Tongue (tissue), 3 donors: ENCODE measurements at places on chromosomes 2 and 18.

DNA sequence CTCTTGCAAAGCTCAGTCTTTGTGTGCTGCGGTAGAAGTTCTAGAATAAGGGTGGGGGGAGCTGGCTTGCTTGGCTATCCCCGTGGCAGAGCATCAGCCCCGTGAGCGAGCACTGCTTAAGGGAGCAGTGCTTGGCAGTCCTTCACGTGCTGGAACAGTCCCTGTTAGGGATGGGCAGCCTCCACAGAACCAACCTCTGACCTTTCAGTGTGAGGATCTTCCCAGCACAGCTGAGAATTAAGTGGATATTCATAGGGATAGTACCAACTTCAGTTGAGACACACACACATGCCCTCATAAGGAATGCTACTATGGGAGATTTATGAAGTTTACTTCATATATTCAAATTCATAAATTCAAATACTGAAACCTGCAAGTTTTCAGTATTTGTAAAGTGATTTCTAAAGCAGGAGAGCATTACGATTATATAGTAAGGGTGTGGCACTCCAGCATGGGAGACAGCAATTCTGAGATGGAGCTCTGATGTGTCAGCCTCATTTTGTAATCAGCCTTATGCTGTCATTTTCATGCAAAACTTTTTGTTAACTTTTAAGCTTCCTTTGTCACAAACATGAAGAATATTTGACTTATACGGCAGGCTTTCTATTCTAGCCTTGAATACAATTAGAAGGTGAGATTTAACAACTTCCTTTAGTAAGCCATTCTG, 39.5 kb downstream of the ATP9B start:
- DNase-seq, result no peak

DNA sequence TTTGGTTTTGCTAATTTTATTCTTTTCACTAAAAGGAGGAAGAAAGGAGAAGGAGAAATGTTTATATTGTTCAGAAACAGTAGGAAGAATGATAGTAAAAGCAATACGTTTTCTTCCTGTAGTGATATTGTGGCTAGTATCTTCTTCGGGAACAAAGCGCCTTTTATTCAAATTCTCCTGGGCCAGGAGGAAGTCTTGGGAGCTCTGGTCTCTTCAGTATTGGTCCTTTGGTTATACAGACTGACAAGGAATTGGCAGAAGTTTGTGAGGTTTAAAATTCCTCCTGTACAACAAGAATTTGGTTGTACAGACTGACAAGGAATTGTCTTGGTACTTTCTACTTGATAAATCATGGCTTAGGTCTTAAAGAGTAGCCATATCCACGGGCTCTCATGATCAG, 9.9 kb downstream of the GIGYF2 start:
- no peak for DNase-seq

- DNase-seq, result no peak
Observed at GRCh38 chr2:57181315-57182038, 865.1 kb upstream of the VRK2 start.

DNA sequence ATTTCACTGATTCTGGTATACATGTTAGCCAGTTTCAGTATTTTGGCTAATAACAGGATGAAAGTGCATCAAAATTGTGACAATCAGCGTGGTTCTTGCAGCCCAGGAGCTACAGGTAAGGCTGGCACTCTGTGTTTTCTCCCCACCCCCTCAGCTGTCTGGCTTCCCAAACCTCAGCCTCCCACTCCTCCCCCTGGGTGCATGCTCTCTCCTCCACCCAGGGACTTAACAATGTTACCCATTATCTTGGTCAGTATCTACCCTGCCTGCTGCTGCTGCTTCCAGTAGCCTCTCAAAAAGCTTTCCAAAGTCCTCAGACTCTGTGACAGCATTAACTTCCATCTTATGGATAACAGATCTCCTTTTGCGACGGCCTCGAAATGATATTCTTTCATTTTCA, 41.0 kb downstream of the TRABD2A start:
- DNase-seq, result no peak

GRCh38 chr18:70559446-70559845, 270.6 kb downstream of the SOCS6 start:
- no peak for DNase-seq

GRCh38 chr2:233820774-233821105, 33.6 kb downstream of the HJURP start:
- DNase-seq, result no peak

DNA sequence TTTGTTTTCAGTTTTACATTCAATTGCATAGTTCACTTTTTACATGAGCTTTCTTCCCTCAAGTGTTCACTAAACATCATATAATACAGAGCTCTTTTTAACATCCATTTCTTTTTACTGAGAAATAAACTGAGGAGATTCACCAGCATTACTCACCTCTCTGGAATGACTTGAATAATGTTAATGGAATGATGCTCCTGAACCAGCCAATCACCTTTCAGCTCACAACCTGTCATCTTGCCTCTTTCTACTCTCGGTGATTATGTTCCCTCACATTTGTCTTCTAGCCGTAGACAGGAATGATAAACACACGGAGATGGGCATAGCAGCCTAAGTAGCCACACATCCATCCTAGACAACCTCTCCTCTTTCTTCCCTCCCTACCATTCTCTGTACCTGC, 301.7 kb downstream of the PAX3 start:
- DNase-seq, result no peak

DNA sequence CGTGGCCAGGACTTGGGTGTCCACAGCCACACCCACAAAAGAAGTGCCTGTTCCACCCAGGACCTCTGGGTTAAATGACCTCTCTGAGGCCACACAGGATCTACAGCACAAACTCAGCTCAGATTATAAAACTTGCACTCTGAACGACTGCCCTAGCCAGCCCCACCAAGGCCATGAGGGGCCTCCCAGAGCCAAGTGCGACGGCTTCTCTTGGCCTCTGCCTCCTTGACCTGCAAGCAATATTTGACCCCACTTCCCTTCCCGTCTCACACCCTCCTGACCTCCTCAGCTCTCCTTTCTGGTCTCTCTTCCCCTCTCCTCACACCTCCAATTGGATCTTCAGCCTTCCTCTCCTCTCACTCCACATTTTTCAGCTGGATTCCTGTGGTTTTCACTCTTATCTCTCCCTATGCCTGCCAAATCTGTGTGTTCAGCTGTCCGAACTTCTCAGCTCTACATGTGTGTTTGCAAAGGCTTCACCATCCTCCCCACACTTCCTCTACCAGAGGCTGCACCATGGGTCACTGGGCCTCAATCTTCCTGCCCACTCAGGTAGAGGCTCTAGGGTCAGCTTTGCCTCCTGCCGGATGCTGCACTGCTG, 25.3 kb upstream of the STEAP3 start:
- DNase-seq, result no peak

- DNase-seq, result no peak
Observed at GRCh38 chr2:175304541-175304940, 123.0 kb upstream of the ATP5MC3 start.

- DNase-seq, result no peak
Observed at GRCh38 chr2:204591225-204591624, 46.0 kb downstream of the PARD3B start.

GRCh38 chr2:113211226-113212105, 37.7 kb downstream of the PSD4 start:
- DNase-seq, result peak; percentile 38

DNA sequence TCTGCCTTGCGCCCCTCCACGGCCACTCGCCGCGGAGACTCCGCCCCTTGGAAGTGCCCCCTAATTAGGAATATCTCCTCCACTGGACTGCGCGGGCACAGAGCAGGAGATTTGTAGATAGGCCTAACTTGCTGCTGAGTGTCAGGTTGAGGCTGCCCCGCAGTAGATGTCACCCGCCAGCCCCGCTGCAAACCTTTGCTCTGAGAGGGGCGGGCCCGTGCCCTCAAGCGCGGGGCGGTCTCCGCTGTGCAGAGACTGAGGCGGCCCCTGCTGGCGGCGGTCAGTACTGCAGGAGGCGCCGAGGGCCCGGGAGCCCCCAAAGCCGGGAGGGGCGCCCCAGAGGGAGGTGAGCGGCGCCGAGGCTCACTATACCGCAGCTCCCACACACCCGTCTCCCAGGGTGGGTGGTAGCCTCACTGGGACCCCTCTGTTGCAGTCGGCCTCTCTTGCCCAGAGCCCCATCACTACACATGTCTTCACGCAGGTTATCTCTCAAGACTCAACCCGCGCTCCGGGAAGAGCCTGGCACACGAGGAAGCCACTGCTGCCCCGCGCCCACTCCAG, 2.9 kb upstream of the NEURL3 start:
- peak; percentile 74 for DNase-seq

- no peak for DNase-seq
Observed at GRCh38 chr18:70419526-70419925, 130.7 kb downstream of the SOCS6 start.

DNA sequence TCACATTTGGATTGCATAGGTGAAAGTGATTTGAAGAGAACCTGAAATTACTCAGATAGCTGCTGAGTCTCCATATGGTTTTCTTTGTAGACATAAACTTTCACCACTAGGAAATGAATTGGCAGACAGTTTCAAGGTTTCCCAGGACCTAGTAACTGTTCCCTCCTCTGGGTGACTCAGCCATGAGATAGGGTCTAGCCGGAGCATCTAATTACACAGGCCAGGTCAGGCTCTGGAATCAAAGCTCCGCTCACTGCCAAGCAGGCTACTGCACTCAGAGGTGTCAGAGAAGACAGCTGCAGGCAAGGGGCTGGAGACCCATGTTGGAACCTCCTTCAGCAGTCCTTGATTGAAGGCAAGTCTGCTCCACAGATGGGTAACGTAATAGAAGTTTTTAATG, 429.2 kb downstream of the TNS1 start:
- DNase-seq, result peak; percentile 50

GRCh38 chr2:177231270-177231669, 18.7 kb downstream of the HNRNPA3 start:
- no peak for DNase-seq

DNA sequence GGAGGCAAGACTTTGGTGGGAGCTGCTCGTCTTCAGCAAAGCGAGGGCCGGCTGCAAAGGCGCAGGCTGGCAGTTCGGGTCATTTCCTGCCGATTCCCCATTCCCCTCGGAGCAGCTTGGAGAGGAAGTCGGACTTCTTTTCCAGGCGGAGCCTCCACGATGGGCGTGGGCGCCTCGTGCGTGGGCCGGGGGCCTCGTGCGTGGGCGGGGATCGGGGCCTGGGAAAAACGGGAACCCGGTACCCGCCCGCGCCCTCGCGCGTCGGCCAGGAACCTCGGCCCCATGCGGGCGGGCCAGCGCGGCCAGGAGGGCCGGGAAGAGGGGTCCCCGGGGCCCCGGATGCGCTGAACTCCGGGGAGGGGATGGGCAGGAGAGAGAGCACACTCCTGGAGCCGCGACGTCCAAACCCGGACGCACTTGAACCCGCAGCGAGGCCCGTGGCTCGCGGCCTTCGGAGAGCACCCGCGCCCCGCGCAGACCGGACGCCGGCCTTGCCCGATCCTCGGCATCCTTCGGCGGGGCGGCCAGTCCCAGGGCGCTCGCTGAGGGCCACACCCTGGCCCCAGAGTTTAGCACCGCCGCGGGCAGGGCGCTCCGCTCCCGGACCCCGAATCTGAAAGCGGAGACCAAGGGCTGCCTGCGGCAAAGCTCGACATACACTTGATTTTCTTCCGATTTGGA, 368.4 kb downstream of the MTX2 start:
- peak; percentile 37 for DNase-seq

- DNase-seq, result no peak
Observed at GRCh38 chr2:31428001-31428418, 13.5 kb upstream of the XDH start.

DNA sequence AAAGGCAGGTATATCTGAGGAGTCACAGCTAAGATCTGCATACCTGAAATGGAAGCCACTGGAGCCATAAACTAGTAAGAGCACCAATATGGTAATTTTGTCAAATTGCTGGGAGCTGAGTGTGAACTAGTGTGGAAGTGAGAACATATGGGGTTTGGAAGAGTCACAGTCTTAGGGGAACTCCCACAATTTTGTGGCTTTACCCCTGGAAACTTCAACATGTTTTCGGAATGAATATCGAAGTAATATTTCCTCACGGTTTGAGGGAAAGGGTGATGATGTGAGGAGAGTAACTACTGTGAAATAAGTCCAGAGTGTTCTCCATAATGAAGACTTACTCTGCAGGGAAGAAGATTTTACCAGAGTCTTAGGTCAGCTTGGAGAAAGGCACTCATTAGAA, 565.9 kb downstream of the RIT2 start:
- DNase-seq, result no peak

GRCh38 chr2:129061069-129061768, 742.6 kb upstream of the HS6ST1 start:
- DNase-seq, result peak; percentile 21

- no peak for DNase-seq
Observed at GRCh38 chr2:538646-539045, 138.6 kb downstream of the TMEM18 start.
